Posterior cingulate gyrus (tissue), 11 donors: ENCODE measurements at places on chromosomes 6 and 20.

DNA sequence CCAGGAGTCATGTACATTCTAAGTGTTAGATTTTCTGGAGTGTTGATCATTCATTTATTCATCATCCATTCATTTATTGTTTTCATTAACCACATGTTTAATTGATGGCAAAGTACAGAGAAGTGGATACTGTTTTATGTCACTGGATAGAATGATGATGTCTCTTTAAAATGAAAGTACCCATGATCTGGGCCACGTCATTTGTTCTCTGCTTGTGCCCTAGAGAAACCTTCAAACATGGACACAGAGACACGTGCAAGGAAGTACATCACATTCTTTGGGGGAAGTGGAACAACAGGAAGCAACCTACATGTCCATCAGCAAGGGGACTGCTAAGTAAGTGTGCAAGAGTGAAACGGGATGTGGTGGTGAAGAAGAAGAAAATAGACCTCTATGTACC is 75.8 kb upstream of the TSHZ2 start:
- no peak for DNase-seq

DNA sequence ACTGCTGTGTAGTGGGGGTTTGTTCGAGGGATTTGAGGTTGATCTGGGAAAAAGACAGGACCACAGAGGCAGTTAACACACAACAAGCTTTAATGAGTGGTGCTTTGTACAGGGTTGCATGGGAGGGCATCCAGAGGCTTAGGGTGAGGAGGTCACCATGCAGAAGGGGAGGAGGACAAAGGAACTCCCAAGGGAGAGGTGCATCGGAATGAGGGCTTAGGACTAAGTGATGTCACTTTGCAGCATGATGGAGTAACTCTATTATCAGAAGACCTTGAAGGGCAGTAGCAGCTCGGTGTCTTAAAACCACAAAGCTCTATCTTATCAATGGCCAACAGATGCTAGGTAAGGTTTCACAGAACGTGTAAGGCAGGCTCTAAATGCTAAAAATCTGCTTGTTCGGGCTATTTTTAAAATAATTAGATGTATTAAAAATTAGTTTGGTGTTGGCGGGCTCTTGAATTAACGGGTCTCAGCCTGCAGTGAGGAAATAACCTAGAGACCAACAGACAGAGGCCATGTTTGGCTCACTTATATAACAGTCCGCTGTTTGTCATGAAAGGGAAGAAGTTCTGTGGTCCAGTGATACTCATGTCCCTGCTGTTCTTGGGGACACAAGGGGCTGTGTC is 37.9 kb downstream of the MAN1A1 start:
- no peak for DNase-seq

DNA sequence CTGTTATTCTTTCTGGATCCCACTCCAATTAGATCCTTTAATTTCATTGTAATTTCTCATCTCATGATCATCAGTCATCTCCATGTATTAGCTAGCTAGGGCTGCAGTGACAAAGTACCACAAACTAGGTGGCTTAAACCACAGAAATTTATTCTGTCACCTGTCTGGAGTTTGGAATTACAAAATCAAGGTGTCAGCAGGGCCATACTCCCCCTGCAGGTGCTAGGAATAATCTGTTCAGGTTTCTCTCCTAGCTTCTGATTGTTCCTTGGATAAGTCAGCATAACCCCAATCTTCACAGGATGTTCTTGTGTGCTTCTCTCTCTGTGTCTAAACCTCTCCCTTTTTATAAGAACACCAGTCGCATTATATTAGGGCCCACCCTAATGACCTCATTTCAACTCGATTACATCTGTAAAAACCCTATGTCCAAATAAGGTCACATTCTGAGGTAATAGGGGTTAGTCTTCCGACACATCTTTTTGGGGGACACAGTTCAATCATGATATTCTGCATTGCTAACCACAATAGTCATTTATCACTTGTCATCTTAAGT is 40.5 kb downstream of the BEND6 start:
- DNase-seq: no peak

DNA sequence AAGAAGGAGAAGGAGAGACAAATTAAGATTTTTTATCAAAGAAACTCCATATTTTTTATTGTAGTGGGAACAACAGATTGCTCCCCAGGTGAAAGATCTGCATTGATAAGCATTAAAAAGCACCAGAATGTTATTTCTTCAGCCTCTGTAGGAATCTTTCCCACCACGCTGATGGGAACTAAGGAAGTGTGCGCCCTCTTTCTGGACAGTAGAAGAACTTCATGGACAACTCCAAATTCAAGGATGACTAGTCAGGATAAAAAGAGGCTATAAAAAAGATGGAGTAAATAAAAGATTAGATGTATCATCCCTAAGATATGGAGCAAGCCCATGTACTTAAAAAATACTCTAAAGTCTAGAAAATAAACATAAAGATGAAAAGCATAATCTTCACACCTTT is 45.8 kb upstream of the PAK5 start:
- DNase-seq: no peak

- DNase-seq: no peak
Observed at GRCh38 chr6:156378853-156379252, 398.3 kb upstream of the ARID1B start.

GRCh38 chr6:113103634-113104361 is 753.3 kb upstream of the MARCKS start:
- no peak for DNase-seq

GRCh38 chr6:74050921-74051320 is 354.9 kb downstream of the CD109 start:
- DNase-seq: no peak

DNA sequence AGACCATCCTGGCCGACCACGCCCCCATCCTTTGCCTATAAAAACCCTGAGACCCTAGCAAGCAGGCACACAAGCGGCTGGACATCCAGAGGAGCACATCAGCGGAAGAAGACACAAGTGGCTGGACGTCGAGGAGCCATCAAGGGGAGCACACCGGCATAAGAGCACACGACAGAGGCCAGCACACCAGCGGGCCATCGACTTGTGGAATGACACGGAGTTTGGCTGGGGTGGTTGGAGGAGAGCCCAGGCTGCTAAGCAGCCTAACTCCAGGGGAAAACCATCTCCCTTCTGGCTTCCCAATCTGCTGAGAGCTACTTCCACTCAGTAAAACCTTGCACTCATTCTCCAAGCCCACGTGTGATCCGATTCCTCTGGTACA is 44.8 kb upstream of the BCLAF1 start:
- no peak for DNase-seq

DNA sequence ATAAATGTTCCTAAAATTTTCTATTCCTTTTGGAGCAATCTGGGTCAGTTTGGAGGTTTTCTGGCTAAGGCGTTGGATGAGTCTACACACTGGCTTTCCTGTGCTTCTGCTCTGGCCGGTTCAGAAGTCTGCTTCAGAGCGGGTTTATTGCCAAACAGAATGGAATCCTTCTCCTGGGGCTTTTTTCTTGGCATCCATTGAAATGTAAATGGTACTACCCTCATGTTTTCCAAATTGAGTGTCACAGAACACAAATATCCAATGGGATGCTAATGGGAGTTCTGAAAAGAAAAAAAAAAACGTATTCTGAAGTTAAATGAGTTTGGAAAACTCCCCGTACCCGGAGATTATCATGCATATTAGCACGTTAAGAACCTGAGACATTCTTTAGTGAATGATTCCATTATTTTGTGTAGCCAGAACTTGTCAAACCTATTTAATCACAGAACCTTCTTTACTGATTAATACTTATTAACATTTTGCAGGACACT is 930.3 kb downstream of the QKI start:
- no peak for DNase-seq

GRCh38 chr6:166008441-166009369 is 158.9 kb downstream of the TBXT start:
- no peak for DNase-seq

DNA sequence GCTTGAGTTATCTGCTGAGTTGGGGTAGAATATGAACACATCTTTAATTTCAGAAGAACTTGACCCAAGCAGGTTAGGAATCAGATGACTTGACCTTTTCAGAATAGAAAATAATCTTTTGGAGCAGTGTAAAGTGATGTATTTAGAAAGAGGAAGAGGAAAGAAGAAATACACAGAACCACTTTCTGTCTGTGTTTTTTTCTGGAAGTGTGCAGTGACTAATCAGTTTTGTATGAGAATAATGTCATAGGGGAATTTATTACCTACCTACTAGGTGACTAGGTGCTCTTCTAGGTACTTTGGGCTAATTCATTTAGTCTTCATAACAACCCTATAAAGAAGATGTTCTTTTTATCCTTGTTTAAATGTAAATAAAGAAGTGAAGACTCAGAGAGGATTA is 3.0 kb downstream of the PPP1R14C start:
- no peak for DNase-seq

GRCh38 chr6:18488526-18489270 is 101.5 kb downstream of the RNF144B start:
- DNase-seq: no peak

DNA sequence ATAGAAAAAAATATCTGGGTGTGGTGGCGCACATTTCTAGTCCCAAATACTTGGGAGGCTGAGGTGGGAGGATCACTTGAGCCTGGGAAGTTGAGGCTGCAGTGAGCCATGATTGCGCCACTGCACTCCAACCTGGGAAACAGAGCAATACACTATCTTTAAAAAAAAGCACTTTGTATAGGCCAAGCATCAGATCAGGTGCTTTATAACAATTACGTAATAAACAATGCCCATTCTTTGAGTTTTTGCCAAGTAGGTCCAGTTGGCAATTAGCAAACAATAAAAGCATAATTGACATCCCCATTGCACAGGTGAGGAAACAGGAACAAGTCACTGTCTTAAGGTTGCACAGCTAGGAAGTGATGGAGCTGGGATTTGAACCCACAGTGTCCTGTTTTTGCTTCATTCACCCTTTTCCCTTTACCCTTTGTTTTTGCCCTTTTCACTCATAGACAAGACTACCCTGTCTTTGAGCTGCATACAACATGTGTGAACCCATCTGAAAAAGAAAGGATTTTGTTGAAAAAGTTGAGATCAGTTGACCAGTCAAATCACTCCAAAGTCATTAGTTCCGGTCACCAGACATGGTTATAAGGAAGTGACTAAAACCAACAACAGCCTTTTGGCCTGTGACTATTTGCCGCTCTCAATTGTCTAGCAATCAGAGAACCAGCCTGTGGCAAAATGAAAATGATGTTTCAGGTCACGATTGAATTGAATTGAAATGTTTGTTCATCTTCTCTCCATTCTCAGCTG is 303.6 kb downstream of the TFAP2C start:
- no peak for DNase-seq

DNA sequence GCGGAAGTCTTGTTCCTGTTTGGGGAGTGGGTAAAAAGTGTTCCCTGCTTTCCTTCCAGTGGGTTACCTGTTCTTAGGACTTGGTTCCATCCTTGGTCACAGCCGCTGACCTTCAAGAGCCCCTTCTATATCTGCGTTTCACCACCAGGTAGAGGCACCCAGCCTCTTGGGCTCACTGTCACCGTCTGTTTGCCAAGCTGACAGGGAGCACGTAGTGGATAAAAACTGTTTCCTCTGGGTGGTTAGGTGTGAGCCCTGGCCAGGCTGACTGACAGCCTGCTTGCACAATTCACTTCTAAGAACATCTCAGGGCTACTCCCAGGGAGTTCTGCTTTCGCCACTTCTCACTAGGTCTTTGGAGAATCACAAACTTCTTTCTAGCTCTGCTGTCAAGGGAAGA is 1.8 kb upstream of the JPH2 start:
- DNase-seq: no peak

DNA sequence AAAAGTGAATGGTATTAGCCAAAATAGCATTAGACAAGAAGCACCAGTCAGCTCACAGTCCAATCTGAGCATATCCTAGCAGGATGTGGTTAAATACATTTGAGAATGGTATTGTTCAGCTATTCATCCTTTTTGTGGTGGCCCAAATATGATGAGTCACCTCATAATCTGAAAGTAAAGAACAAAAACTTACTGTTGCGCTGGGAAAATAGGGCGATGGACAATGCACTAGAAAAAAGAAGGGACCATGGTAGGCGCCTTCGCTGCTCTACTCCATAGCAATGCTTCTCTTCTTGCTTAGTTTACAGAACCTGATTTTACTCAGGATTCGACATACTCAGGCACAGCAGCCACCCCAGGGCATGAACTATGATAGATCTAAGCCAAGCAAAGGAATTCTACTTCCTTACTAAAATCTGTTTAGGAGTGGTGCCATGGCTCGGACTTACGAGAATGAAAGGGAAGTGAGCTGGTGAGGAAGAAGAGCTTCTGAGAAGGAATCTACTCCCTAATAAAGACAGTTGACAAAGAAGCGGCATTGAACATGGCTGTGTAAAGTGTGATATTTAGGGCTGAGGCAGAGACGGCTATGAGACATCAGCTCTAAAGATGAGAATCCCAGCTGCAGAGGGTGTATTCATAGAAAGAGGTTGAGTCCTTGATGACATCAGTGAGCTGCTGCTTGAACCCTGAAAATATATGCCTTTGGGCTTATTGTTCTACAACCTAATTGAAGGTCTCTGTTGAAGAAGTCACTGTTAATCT is 16.6 kb upstream of the FBXO9 start:
- no peak for DNase-seq

DNA sequence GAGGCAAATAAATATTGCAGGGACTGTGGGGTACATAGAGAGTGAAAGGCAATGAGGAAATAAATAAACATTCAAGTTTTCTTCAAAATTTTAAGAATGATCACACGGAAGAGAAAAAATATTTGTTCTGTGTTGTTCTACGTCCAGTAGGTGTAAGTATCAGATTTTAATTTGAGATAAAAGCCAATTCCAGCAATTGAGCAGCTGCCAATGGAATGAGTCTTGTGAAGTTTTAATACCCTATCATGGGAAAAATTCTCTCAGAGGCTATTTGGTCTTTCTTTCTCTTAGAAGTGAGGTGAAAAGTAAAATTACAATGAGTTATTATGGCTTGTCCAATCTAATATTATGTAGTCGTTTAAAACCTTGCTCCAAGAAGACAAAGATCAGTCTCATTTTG is 195.7 kb upstream of the CITED2 start:
- no peak for DNase-seq

DNA sequence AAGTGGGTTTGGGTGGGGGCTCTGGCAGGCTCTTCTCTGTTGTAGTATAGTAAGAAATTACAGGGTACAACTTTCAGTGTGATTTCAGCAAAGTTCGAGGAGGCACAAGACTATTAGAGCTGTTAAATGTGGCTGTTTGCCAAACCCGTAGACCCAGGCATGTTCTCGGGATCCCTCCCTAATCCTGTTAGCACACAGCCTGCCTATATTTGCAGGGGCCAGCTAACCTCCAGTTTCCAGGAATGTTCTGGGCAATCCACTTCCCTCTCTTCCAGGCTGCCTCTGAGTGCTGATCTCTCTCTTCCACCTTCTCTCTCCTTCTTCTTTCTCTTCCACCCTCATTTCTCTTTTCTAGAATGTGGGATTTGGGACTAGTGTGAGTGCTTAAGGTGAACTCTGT is 34.8 kb upstream of the ZFP64 start:
- no peak for DNase-seq

DNA sequence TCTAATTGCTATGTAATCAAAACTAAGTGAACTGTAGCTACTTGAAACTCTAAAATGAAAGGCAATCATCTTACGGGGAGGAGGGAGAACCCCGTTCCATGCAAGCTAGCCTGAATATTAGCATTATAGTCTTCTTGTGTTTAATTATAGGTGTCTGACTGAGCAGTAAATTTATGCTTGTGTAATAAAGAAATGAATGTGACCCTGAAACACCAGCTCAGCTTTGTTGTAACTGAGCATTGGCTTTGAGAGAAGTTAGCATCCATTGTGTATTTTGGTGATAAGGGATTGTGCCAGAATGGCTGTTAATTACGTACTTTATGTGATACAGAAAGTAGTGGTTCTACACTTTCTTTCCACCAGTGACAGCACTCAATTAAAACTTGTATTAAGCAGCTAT is 86.9 kb downstream of the QKI start:
- DNase-seq: no peak

GRCh38 chr20:21430020-21430419 is 32.7 kb upstream of the NKX2-4 start:
- no peak for DNase-seq
